ENCODE measurements at places on chromosomes 16 and 17.

GRCh38 chr16:67150047-67150832 is 558 bp downstream of the B3GNT9 start:
- no peak for DNase-seq

DNA sequence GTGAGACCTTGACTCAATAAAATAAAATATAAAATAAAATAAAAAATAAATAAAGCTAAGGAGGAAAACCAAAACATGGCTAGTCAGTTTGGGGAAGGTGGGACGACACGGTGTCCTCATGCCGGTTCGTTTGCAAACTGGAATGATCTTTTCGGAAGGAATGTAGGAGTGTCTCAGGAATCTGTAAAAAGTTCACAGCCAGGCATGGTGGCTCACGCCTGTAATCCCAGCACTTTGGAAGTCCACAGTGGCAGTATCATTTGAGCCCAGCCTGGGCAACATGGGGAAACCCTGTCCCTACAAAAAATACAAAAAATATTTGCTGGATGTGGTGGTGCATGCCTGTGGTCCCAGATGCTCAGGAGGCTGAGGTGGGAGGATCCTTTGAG is 14.7 kb upstream of the RPTOR start:
- DNase-seq = no peak

- no peak for DNase-seq
These were observed 1.0 kb downstream of the RSPRY1 start for GRCh38 chr16:57186872-57187854.

- DNase-seq = no peak
These were observed 7.2 kb upstream of the CD68 start for GRCh38 chr17:7572338-7572587.

- no peak for DNase-seq
These were observed 8.8 kb downstream of the ADAT1 start for GRCh38 chr16:75614066-75614897.

- DNase-seq = no peak
These were observed 7.4 kb downstream of the CIBAR2 start for GRCh38 chr16:85104821-85105391.

- DNase-seq = no peak
These were observed 74.6 kb upstream of the NUDT7 start for GRCh38 chr16:77647726-77648125.

DNA sequence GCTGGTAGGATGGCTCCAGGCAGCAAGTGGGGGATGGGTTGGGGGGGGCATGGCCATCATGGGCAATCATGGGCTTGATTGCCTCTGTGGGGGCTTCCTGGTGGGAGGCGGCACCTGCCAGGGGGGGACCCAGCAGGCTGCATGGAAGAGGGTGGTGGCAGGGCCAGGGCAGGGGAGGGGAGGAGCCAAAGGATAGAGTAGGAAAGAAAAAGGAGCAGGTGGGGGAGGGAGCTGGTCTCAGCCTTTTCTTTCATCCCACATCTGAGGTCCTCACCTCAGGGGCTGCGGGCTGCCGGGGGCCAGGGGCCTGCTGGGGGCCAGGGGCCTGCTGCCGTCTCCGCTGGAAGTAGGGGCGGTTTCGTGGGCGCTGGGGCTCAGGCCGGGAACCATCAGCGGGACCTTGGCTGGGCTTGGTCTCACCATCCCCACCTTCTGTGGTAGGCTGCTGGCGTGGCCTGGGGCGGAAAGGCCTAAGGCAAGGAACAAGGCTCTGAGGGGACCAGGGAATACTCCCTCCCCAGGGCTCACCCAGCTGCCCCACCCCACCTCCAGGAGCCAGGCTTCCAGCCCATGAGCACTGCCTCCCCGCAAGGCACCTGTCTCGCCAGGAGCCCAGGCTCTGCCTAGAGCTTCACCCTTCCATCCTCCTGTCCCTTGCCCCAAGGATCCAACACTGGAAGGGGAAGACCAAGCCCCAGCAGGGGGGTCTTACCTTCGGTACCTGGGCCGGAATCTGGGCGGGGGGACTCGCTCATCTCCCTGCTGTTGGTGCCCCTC is 5.0 kb downstream of the YBX2 start:
- DNase-seq = no peak

DNA sequence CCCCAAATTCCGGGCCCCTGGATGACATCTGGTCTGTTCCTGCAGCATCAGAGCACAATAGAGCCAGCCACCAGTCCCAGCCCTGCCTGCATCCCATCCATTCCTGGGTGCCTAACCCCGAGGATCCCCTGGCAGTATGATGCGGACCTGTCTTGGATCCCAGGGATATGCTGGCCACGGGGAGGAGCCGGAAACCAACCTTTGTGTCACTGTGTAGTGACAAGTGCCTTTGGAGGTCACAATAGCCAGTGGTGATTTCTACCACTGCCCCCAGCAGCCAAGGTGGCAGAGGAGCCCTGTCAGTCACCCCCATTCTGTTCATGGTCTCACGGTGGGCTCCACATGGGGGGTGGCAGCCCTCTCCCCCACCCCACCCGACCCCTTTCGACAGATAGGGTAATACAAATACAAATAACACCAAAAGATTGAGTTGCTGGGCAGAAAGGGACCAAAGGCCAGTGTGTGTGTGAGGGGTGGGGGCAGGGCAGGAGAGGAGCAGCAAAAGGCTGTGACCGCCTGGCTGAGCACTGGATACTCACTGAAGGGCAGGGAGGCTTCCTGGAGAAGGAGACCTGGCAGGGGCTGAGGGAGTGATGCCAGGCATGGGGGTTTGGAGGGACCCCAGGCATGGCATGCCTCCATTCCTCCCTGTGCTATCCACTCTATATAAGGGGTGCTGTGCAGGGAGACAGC is 29.0 kb upstream of the MEOX1 start:
- DNase-seq = no peak

GRCh38 chr16:29676989-29677785 is 1.8 kb upstream of the QPRT start:
- DNase-seq = no peak

- no peak for DNase-seq
These were observed 18.5 kb downstream of the CRAMP1 start for GRCh38 chr16:1630450-1631213.

DNA sequence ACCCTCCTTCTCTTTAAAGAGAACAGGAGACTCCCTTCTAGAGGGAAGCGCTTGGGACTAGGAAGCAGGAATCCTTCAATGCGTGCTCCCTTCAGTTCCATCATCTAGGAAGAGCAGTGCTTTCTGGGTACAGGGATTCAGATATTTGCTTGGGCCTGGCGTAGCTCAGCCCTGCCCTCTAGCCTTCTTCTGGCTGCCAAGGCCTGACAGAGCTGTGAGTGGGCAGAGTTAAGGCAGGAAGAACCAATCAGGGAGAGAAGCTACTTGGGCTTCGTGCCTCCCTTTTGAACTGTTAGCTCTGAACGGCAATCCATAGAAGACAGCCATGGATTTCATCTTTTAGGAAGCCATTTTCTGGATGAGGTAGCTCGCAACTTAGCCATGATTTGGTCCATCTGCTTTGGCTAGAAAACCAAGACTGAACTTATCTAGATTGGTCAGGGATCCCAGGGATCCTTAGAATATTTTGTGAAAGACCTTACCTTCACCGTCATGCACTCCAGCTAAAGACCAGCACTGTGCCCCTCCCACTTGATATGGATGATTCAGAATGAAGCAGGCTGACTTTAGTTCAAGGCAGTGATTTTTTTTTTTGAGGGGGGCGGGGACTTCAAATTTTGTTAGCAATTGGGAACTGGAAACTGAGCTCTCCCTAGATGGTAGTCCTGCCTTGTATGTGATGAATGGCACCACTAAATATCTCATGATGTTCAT is 2.5 kb upstream of the CORO6 start:
- DNase-seq = no peak

- no peak for DNase-seq
These were observed 102.4 kb downstream of the MAP2K6 start for GRCh38 chr17:69516911-69517310.

- no peak for DNase-seq
These were observed 46.6 kb downstream of the HOXB1 start for GRCh38 chr17:48484256-48484655.

DNA sequence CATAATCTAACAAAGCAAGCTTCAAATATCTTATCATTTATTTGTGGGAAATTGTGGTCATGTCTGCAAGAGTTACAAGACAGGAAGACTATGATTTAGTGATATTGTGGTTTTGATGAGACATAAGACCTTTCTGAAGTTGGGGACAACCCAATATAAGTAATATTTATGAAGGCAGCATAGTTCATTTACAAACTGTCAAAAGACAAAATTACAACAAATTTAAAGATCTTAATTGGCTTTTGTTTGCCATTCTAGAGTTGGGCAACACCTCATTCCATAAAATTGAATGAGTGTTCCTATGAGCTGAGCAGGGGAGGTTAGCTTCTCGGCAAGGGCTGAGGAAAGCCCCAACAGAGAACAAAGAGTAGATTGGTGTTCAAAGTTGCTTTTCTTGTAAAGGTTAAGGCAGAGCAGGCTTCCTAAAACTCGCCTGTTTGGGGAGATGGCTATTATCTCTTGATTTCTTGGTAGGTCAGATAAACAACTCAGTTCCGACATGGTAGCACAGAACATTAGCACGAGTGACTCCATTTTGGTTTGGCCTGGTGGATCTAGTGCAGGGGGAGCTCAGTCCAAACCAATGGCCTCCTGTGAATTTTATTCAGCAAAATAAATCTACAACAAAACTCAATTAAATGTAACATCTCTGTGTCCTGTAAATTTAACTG is 10.9 kb upstream of the MMD start:
- no peak for DNase-seq

DNA sequence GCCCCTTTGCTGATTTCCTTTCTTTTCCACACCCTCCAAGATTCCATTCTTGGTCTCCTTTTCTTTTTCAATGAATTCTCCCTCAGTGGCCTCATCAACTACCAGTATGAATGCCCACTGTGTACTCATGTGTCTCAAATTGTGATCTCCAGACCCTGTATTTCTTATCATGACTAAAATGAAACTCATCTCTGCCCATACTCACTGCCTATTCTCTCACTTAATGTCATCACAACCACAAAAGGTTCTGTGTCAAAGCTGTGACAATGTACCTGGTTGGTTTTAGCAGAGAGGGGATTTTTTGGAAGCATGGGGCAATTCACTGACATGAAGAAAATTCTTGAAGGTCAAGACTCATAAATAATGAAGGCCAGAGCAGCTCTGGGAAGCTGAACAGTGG is 11.5 kb upstream of the TBX4 start:
- no peak for DNase-seq

GRCh38 chr16:57000271-57001025 is 11.1 kb downstream of the NLRC5 start:
- DNase-seq = peak; percentile 64

GRCh38 chr16:57473906-57474305 is 11.4 kb downstream of the POLR2C start:
- DNase-seq = no peak

DNA sequence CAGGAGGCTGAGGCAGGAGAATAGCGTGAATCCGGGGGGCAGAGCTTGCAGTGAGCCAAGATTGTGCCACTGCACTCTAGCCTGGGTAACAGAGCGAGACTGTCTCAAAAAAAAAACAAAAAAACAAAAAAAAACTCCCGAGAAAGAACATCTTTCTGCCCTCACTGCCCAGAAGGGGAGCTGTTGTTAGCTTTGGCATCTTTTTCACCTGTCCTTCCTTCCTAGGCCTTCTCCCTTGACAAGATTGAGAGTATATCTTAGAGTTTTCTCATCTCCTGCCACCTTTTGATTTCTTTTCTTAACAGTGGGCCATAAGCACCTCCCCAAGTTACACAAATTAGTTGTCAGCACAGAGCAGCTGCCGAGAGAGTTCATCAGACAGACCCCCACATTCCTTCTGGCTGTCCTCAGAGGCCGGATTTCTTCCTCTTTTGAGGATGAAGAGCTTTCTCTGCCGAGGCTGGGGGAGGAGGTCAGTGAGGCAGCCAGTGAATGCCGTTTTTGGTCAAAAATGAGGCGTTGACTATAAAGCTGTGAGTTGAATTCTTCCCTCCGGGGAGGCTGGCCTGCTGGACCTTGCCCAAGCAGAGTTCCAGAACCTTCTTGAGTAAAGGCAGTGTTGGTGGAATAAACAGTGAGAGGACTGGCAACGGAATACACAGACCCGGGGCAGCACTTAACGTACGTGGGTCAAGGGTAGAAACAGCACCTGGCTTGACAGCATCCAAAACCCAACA is 127.0 kb downstream of the ABCC6 start:
- no peak for DNase-seq

DNA sequence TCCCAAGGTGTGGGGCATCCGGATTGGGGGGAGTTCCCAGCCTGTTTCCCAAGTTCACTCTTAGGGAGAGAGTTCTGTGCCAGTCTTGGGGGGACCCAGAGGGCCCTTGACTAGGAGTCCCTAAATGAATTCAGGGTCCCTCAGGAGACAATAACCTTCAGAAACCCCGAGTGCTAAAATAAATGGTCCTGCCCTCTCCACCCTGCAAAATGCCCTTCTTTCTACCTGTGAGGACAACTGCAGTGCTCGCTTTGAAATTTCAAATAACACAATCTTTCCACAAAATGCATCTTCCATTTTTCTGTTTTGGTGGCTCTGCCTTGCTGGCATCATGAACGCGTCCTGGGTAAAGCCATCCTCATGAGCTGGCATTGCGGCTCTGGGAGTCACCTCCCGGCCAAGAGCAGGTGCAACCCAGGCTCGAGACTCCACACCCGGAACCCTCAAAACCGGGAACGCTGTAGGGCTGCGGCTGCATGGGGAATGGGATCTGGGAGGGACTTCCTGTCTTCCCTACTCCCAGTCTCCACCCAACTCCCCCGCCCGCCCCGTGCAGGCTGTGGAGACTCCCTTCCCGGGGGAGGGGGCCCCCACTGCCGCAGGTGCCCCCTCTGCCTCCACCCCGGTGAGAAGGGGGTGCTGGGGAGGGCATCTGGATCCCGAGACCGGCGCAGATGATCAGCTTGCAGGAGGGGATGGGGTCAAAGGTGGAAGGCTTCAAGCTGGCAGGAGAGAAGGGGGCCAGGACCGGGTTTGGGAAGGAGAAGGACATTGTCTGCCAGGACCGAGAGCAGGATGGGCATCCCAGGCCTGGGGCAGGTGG is at the start of gene ZNF205:
Gene ZNF205, plus strand, starts transcription at position 529 of the 823 bp plus-strand sequence. CDS start 845 bp downstream, outside the sequence.
- peak; percentile 90 for DNase-seq

GRCh38 chr17:4487820-4488716 is 10.6 kb upstream of the SPNS2 start:
- no peak for DNase-seq

GRCh38 chr16:25434064-25434463 is 176.4 kb upstream of the ZKSCAN2 start:
- no peak for DNase-seq

GRCh38 chr17:7019839-7020519 is 2.9 kb upstream of the BCL6B start:
- DNase-seq = peak; percentile 83

DNA sequence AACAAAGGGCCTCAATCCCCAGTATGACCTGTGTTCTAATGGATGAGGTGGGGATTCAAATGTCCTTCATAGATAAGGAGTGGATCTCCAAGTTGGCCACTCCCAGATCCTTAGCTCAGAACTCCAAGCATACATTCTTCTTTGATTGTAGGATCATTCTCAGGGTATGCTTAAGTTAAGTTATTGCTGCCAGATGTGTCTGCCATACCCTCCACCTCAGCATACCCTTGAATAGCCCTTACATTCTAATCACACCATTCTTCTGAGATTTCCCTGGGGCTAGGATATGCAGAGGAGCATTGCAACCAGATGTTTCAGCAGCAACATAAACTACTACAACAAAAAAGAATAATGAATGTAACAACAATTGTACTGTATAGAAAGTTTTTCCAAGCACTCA is 1.6 kb upstream of the KRTAP2-4 start:
- DNase-seq = no peak
